ENCODE measurements at places on chromosomes 16 and 17. TPM values are rescaled to one million over a fixed set of nuclear protein-coding genes. Genes with fewer than 3 reads are reported as not detected.

DNA sequence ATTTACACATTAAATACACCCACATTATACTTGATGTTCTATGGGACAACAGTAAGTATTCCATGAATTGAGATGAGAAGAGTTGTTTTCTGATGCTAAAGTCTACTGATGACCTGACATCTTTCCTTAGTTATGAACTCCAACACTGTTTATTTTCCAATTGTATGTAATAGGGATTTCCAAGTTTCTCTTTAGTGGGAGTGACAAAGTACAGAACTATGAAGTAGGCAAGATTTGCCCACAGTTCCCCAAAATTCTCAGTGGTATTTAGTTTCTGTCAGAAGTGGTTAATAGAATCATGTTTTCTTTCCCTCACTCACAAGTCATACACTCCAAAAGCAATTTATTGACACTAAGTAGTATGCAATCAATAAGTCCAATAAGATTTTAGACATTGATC is 22.5 kb upstream of the ABCA6 start:
- DNase-seq: no peak

GRCh38 chr17:34091975-34092374 is 163.1 kb upstream of the CCL2 start:
- DNase-seq: no peak

DNA sequence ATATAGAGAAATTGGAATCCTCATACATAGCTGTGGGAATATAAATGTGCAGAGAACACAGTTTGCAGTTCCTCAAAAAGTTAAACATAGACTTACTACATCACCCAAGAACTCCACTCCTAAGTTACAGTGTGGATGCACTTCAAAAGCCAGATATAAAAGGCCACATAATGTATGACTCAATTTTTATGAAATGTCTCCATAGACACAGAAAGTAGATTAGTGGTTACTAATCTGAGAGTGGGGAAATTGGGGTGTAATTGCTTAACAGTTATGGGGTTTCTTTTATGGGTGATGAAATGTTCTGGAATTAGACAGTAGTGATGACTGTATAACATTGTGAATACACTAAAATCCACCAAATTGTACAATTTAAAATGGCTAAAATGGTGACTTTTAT is 60.9 kb downstream of the CACNG1 start:
- no peak for DNase-seq

DNA sequence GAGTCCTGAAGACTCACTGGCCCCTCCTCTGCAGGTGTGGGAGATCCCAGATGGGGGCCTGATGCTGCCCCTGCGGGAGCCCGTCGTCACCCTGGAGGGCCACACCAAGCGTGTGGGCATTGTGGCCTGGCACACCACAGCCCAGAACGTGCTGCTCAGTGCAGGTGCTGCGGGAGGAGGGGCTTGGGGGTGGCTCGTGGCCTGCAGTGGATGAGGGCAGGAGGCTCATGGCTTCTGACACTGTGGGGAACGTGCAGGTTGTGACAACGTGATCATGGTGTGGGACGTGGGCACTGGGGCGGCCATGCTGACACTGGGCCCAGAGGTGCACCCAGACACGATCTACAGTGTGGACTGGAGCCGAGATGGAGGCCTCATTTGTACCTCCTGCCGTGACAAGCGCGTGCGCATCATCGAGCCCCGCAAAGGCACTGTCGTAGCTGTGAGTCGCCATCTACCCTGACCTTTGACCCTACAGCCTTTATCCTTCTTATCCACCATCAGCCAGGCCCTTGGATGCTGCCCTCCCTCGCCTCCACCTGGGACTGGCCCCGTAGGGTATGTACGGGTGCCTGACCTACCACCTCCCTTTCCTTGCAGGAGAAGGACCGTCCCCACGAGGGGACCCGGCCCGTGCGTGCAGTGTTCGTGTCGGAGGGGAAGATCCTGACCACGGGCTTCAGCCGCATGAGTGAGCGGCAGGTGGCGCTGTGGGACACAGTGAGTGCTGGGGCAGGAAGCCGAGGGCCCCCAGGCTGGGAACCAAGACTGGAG is 3.6 kb downstream of the CORO1A start:
- no peak for DNase-seq

DNA sequence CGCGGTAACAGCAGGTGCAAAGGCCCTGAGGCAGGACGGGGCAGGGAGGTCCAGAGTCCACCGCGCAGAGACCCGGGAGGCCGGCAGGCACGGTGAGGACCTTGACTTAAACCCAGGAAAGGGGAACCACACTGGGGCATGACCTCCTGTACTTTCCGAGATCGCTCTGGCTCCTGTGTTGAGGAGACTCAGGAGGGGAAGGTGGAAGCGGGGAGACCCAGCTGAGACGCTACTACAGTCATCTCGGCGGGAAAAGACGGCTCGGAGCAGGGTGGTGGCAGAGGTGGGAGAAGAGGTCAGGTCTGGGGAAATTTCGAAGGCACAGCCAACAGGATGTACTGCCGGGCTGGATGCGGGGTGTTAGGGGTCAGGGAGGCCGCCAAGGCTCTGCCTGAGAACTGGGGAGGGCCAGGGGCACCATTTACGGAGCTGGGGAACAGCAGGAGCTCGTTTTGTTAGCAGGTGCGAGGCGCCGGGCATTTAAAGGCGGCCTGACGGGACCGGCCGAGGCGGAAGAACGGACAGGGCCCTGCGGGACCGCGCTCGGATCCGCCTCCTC is 22.3 kb downstream of the NPTX1 start:
- DNase-seq: no peak

DNA sequence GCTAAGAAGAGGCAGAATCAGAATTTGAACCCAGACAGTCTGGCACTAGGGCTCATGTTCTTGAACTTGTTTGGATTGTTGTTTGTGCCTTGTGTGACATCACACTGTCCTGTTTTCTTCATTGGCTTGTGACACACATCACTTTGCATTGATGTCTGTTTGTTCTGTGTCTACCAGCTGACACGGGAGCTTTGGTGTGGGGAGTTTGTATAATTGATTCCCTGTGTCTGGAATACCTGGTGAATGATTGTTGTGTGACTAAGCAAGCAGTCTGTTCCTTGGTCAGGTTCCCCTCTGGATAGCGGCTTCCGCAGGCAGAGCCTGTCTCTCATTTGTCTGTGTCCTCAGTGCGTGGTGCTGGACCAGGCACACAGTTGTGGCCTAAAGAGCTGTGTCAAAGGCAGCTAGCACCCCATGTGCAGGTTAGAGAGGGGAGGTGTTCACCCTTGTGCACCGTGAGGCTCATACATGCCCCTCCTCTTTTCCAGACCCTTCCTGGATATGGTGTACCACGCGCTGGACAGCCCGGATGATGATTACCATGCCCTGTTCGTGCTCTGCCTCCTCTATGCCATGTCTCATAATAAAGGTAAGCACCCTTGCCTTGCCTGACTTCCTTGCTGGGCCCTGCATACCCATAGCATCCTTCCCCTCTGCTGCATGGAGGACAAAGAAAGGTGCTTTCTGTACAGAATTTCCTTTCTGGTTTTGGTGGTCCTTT is 80.1 kb downstream of the CLEC16A start:
- no peak for DNase-seq

DNA sequence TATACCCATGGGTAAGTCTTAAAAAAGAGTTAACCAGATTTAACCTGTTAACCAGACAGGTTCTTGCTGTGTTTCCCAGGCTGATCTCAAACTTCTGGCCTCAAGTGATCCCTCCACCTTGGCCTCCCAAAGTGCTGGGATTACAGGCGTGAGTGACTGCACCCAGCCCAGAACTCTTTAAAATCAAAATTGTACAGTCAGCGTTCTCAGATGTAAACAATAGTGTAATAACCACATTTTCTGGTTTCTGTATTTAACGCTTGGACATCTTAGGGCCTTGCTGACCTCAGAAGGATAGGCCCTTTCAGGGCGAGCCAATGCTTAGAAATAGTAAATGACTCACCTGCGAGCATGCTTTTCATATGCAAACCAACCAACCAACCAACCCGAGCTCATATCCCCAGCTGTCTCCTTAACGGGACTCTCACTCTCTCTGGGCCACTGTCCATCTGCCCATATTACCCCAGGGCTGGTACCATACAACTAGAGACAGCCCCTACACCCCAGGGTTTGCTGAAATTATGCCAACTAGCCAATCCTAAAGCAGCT is 415.0 kb upstream of the XYLT1 start:
- DNase-seq: no peak

PPP1R9B gene
- total RNA-seq: 14.2 TPM

NPIPA2 gene
- total RNA-seq: 0.96 TPM

GRCh38 chr16:15396948-15397594 is 1.5 kb downstream of the MPV17L start:
- no peak for DNase-seq

DNA sequence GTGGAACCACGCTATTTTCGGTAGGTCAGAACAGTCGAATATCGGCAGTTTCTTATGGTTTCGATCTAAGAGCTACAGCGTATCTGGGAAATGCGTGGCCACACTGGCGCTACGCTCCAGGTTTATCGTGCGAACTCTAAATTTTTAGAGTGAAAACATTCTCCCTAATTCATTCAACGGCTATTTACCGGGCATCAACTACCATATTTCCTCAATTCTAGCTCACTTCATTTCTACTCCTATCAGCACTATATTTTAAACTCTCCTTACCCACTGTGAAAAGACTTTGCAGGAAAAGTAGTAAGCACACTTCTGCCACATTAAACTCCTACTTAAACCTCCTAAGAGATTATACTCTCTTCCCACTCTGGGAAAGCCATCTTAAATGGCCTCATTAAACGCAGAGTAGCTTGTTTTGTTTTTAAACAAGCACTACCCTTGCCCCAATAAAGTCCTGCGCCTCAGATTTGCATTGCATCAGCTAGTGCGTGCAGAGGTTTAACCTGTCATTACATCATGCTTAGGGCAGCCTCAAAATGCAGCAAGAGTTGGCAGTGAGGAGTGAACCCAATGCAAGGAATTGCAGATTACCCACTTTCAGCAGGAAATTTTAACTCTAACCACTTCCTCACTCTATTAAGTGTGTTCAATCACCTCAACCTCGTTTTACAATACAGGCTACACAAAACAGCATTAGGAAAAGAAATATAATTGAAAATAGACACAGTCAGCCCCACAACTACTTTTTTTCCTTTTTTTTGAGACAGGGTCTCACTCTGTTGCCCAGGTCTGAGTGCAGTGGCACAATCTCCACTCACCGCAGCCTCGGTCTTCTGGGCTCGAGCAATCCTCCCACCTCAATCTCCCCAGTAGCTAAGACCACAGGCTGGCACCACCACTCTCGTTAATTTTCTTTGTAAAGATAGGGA is 18.8 kb downstream of the SIAH1 start:
- DNase-seq: peak; percentile 82

KRTAP9-8 gene
- not detected for total RNA-seq

SBK1 gene
- 0.24 TPM for total RNA-seq

DNA sequence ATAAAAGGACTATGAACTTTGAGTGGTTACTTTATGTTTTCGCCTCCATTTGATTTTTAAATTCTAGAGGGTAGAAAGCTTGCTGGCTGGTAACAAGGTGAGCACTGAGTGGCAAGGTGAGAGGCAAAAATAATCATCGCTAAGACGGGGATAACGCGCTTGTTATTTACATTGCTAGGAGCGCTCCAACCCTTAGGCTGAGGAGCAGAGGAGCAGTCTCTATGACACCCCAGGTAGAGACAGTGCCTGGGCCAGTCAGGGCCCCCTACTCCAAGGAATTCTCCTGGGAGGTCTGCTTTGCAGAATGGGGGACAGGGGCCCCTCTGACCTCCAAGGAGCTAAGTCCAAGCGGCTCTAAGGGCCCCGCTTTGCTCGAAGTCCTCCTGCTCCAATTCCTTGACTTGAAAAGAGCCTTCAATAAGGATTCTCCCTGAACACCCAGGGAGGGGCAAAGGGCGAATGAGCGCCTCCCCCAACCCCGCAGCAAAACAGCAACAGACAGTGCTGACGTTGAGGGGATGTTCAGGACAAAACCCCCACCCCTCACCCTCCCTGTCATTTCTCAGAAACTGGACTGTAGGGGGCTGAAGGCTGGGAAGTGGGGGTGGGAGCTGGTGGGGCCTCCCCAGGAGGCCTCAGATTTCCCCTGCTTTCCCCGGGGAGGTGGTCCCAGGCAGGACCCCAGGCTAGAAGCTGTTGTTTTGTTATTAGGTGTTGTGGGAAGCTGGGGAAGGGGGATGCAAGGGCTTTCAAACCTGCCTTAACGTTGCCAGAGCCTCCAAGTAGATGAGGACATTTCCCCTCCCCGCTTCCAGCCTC is 10.2 kb upstream of the FOXF1 start:
- no peak for DNase-seq

SPATA32 gene
- total RNA-seq: not detected

MT1H gene
- total RNA-seq: 13.0 TPM

DNA sequence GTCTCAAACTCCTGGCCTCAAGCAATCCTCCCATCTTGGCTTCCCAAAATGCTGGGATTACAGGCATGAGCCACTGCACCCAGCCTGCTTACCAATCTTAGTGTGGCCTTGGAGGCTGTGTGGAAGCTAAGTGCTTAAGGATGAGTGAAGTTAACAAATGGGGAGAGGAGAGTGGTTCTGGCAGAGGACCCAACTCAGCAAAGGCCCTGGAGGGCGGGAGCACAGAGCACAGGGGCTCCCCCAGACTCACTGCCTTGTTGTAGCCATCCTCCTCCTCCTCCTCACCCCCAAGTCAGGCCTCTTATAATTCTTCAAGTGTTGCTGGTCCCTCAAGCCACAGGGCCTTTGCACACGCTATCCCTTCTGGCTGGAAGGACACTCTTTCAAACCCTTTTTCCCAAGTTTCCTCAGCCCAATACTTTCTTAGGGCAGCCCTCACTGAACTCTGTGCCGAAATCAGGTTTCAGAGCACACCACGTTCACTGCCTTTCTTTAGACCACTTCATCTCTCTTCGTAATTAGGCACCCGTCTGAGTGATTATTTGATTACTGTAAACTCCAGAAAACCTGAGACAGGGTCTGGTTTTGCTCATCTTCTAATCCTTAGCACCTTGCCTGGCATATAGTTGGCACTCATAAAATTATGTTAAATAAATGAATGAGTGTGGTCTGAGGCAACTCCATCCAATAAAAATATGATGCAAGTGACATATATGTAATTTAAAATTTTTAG is 23.4 kb downstream of the NGFR start:
- DNase-seq: no peak

CHST4 gene
- total RNA-seq: 1.2 TPM

DNA sequence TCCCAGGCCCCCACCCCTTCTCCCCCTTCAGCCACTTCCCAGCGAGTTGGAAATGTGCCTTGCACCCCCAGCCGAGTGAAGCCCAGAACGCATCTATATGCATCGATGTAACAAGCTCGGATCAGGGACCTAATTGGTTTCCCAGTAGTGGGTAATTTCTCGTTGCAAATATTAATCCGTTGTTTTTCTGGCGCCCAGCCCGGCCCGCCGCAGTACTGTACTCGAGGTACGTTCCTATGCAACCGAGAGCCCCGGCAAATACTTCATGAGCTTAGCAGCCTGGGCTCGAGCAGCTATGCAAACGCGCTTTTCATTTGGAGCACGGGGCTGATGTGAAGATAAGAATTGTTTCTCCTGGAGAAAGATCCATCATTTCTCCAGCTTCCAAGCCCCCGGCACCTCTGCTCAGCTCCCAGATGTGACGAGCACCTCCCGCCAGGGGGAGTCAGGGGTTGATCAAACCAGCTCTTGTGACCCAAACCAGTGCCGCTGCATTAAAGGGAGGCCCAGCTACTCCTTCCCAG is 229.8 kb downstream of the KATNIP start:
- DNase-seq: peak; percentile 21

- DNase-seq: peak; percentile 54
Measured at GRCh38 chr17:40697297-40697696, 6.3 kb downstream of the KRT24 start.

- DNase-seq: no peak
Measured at GRCh38 chr16:751152-752006, 9.2 kb upstream of the MSLN start.

- no peak for DNase-seq
Measured at GRCh38 chr17:55159251-55159650, 105.5 kb upstream of the HLF start.

KCNJ12 gene
- 3.6 TPM for total RNA-seq

- DNase-seq: no peak
Measured at GRCh38 chr17:55652114-55652823, 70.4 kb downstream of the TMEM100 start.

Data from umbilical cord (tissue), 2 donors.